NCI-H1930 (cell line): ENCODE measurements at places on chromosomes 11 and 22.

DNA sequence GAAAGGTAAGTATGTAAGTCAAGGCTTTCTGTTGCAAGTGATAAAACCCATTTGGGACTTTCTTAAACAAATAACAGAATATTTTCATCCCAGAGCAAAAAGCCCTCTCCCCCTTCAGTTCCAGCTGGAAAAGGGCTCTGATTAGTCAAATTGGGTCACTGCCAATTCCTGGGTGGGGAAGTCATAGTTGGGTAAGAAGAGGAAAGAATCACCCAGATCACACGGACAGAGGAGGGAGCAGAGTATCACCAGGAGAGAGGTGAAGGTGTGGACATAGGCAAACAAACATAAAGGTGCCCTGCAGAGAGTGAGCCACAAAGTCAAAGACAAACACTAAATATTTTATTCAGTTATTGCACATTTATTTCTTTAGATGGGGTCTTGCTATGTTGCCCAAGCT is 36.3 kb upstream of the SORL1 start:
- no peak for DNase-seq

DNA sequence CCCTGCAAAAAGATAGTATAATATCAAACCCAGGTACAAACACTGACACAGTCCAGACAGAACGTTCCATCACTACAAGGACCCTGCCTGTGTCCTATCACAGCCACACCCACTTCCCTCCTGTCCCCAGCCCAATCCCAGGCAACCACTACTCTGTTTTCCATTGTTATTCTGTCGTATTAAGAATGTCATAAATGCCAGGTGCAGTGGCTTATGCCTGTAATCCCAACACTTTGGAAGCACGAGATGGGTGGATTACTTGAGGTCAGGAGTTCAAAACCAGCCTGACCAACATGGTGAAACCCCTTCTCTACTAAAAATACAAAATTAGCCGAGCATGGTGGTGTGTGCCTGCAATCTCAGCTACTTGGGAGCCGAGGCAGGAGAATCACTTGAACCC is 89.0 kb downstream of the TRMU start:
- DNase-seq: no peak

DNA sequence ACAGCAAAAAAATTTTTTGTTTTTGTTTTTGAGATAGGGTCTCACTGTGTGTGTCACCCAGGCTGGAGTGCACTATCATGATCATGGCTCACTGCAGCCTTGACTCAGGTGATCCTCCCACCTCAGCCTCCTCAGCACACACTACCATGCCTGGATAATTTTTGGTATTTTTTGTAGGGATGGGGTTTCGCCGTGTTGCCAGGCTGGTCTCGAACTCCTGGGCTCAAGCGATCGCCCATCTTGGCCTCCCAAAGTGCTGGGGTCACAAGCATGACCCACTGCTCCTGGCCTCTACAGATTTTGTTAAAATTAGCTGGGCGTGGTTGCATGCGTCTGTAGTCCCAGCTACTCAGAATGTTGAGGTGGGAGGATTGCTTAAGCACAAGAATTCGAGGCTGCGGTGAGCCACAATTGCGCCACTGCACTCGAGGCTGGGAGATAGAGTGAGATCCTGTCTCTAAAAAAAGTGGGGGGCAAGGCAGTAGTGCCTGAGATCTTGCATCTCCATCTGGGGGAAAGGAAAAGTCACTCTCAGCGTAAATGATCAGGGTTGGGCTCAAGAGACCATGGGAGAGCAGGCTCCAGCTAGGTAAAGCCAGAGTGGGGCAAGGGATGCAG is 10.6 kb upstream of the DGKZ start:
- DNase-seq: no peak

DNA sequence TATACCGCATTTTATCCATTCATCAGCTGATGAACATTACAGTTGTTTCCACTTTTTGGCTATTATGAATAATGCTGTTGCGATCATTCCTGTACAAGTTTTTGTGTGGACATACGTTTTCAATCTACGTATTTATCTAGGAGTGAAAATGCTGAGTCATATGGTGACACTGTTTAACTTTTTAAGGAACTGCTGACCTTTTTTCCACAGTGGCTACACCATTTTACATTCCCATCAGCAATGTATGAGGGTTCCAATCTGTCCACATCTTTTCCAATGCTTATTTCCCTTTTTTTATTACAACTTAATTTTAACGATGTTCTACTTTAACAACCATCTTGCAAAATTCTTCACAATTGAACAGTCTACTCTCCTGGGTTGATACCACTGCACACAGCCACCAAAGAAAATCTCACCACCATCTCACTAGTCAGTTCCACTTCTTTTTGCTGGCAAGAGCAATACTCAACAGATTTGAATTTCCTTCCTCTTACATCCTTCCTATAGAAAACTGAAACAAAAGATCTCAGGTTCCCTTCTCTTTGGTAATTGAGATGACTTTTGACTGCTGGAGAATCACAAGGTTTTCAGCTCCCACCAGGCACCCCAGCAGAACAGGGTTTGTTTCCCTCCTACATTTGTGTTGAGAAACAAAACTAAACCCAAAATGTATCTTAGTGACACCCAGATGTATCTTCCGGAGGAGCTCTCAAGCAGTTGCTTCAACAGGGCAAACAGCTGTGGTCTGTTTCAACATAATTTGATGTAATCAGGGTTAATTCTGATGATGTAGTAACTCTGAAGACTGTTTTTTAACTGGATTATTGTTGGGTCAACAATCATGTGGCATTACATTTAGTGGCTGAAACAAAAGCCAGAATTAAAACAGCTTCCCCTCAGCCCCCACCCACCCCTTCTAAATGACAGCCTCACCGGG is 7.0 kb upstream of the GAB2 start:
- DNase-seq: no peak

GRCh38 chr11:124222407-124222806 is 18.5 kb upstream of the OR8G1 start:
- DNase-seq: no peak

DNA sequence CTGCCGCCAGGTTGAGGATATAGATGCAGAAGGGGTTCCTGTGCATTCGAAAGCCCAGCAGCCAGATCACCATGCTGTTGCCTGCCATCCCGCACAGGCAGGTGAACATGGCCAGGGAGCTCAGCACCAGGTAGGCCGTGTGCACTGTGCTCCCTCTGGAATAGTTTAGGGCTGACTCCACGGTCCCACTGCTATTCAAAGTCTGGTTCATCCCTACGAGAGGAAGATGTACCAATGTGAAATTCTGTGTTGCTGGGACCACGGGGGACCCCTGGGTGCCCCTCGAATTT is at the start of gene MRGPRD:
Gene MRGPRD, minus strand, starts transcription at position 211 of the 290 bp plus-strand sequence. Its CDS starts 0 bp downstream, at position 211.
- no peak for DNase-seq

- no peak for DNase-seq
Measured at GRCh38 chr11:118524356-118524755, 2.9 kb upstream of the TTC36 start.

- DNase-seq: no peak
Measured at GRCh38 chr11:76250520-76251225, 44.4 kb upstream of the WNT11 start.

DNA sequence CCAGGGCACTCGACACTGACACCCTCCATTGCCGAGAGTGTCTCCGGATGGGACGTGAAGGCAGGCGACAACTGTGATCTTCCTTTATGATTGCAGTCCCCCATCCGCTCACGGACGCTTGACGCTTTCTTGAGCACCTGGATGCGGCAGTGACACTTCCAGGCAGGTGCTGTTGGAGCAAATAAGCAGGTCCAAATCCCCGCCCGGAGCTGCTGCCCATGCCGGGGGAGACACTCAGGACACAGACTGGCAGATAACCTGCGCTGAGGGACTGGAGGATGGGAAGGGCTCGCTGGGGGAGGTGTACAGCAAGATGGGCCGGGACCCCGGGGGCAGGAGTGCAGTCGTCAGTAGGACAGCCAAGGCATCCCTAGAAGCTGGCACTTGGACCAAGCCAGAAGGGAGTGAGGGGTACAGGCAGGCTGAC is 1403.5 kb downstream of the BRD1 start:
- no peak for DNase-seq

- DNase-seq: no peak
Measured at GRCh38 chr11:47924184-47924691, 56.1 kb upstream of the PTPRJ start.

DNA sequence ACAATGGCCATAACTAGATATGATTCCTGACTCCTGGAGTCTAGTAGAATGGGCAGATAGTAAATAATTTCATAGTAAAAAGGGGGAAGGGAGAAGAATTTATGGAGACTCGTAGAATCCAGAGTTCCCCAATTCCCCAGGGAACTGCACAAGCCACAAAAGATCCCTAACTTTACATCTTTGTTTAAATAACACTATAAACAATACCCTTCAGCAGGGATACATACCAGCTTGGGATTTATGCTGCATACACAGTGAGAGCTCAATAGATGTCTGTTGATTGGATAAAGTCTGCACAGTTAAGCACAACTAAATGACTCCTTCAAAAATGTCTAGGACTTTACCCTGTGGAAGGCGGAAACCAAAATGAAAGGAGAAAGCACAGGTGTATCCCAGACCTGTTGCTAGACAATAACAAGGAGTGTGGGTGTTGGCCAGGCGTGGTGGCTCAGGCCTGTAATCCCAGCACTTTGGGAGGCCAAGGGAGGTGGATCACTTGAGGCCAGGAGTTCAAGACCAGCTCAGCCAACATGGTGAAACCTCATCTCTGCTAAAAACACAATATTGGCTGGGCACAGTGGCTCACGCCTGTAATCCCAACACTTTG is 6.8 kb downstream of the SLC35F2 start:
- DNase-seq: no peak

DNA sequence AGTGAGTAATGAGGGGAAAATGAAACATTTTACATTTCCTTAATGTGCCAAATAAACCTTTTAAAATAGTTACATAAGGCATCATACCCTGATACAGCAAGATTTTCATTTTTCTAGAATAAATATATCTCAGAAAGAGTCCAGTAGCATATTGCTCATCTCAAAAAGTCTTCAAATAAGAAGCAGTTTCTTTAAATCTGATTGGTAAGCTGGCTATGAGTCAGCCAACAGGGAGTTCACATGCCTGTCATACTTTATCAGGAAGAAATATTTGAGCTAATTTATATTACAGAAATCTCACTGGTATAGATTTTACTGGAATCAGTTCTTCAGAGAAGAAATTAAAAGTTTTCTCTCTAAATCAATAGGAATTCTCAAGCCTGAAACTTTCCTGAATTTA is 258.1 kb downstream of the C11orf87 start:
- DNase-seq: no peak

GRCh38 chr11:59854871-59855270 is 9.6 kb upstream of the CBLIF start:
- DNase-seq: no peak

GRCh38 chr11:10969387-10969786 is 111.5 kb upstream of the ZBED5 start:
- DNase-seq: no peak

DNA sequence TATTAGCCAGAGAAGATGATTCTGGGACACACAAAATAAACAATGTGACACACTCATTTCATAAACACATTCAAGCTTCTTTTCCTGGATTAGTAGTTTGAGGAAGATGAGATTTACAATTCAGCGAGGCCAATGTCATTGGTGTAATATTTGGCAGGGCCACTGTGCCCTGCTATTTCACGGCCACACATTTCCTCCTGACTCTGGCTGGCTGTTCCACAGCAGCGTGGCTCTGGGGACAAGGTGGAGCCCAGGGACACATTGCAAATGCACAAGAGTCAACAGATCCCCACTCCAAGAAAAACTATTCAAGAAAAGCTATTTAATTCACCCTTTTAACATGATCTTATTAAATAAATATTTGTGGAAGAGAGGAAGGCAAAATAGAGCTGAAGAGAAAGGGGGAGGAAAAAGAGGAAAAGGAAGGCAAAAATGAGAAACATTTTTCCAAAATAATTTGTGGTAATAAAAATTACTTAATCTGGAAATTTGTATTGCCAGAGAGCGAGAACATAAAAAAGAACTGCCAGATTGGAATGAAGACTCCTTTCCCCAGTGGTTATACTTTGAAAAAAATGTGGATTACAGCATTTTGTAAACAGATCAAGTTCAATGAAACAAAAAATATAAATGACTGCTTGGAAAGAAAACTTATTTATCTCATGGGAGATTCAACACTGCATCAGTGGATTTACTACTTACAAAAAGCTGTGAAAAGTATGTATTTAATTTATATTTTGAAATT is 27.1 kb downstream of the NXPE2 start:
- no peak for DNase-seq

DNA sequence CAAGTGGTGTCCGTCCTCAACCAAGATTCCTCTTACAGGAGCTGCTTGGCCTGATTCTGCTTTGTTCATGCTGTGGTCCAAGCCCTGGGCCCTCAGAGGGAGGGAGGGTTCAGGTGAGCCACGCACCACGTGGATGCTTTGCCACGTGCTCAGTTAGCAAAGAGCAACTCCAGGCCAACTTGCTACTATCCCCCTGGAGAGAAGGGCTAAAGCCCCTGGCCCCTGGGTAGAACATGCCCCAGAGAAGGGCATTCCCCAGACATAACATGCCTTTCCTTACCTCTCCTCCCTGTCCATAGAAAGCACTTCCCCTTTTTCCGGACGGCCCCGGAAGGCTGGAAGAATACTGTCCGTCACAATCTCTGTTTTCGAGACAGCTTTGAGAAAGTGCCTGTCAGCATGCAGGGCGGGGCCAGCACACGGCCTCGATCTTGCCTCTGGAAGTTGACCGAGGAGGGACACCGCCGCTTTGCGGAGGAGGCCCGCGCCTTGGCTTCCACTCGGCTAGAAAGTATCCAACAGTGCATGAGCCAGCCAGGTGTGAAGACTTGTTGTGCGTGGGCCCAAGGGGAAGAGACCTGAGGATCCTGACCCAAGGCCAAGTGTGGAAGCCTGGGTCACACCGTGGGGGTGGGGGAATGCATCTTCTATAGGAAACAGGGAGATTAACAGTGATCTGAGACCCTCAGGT is 8.8 kb downstream of the FOXR1 start:
- no peak for DNase-seq

GRCh38 chr22:28051091-28051786 is 132.2 kb upstream of the PITPNB start:
- DNase-seq: no peak

- DNase-seq: no peak
Measured at GRCh38 chr11:58573451-58574104, 2.1 kb downstream of the LPXN start.

DNA sequence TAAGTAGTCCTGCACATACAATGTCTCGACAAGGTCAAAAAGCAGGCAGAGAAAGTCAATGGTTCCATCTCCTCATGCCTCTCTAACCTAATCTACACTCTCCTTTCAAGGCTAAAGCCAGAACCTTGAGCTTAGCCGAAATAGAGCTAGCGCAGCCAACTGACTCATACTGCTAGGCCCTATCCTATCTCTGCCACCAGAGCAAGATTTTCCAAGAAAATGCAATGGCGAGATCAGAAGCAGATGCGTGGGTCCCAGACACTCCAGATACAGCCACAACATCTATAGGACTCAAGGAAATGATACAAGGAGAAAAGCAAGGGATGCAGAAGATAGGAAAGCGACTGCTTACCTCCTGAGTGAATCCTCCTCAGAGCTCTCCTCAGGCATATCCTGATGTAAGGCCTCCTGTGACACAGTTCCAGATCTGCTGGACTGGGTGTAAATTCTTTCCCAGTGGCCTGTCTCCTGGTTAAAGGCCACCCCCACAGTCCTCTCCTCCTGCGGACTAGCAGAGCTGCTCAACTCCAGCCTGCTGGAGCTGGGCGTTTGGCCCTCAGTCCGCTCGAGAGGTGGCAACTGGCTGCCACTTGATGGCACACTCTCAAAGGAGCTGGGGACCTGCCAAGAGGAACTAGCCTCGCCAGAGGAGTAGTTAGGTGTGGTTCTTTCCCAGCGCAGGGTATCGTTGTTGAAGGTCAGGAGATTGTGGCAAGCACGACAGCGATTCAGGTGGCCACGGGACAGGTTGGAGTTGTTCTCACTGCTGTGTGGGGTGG is 52.0 kb downstream of the AMBRA1 start:
- no peak for DNase-seq

- no peak for DNase-seq
Measured at GRCh38 chr11:95322539-95322938, 91.5 kb upstream of the SESN3 start.
